Stimulated activated CD4-positive, alpha-beta T cell treated with anti-CD3 and anti-CD28 coated beads, Interleukin-1b, Interleukin-23, amount 100 ng/mL, for 4 hours (primary cell): ENCODE measurements at places on chromosomes 5 and 9.
A peak's percentile ranks its signal among the peaks of the same experiment; 100 is the strongest.

DNA sequence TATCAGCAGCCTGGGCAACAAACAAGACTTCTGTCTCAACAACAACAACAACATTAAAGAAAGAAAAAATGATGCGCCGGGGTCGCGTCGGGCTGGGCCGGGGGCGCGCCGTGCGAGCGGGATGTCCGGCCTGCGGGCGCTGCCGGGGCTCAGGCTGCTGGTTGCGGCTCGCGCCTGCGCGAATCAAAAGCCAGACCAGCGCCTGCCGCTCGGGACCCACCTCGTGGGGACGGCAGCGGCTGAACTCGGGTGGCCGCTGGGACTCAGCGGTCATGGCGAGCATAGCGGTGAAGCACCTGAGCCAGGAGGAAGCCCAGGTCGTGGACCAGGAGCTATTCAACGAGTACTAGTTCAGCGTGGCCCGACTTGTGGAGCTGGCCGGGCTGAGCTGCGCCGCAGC is 11.9 kb upstream of the NHP2 start:
- no peak for DNase-seq

DNA sequence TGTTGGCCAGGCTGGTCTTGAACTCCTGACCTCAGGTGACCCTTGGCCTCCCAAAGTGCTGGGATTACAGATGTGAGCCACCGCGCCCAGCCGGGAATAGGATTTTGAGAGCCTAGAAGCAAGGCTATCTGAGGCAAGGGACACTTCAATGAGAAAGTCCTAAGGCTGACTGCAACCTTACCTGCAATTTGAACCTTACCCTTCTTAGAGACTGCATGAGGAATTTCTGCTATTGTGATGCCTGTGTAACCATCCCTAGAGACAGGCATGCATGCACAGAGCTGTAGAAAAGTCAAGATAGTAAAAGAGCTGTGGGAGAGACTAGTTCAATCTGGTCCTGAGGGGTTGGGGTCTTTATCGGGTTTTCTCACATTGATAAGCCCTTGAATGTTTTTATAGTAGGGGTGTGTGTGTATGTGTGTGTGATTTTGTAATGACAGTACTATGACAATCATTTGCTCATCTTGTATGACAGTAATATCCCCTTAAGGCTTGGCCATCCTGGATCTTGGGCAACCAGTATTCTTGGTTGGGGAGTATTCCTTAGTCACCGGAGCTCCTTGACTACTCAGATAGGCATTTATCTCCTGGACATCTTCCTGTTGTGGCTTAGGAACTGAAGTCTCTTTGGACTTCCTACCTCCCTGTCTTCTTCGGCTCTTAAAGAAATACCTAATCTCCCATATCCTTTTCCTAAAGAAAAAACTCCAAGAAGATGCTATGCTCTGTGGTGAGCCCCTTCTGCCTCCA is 11.2 kb downstream of the DNAJB5 start:
- no peak for DNase-seq

DNA sequence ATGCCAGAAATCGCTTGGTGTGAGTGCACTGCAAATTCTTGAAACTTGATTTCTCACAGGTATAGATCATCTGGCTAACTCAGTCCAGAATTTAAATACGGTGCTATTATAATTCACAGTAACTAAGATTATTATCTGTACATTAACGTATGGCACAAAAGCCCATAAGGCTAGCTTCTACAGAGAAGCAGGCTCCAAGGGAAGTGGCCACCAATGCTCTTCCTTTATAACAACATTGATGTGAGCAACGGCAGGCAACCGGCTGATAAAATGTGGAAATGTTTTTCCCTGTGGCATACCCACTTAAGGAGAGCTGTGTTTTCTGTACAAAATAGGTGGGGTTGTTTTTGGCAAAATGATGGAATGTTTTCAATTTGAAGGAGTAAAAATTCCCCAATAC is 35.7 kb downstream of the SEMA4D start:
- DNase-seq = no peak

- no peak for DNase-seq
Measured at GRCh38 chr5:119537704-119538103, 85.4 kb downstream of the HSD17B4 start.

DNA sequence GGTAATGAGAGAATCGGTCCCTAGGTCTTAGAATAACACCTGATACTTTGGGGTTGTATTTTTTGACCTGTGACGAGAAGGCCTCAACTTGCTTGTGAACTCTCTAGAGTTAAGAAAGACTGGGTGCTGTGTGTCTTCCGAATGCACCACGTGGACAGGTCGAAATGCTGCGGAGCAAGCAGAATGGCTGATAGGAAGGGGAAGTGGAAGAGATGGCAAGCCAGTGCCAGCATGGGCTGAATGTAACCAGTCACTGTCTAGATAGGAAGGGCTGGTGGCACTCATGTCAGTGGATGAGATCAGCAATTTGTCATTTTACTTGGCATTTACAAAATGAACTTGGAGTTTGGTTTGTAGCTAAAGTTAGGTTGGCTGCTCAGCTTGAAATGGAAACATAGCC is 5.6 kb downstream of the OTULINL start:
- DNase-seq = no peak

DNA sequence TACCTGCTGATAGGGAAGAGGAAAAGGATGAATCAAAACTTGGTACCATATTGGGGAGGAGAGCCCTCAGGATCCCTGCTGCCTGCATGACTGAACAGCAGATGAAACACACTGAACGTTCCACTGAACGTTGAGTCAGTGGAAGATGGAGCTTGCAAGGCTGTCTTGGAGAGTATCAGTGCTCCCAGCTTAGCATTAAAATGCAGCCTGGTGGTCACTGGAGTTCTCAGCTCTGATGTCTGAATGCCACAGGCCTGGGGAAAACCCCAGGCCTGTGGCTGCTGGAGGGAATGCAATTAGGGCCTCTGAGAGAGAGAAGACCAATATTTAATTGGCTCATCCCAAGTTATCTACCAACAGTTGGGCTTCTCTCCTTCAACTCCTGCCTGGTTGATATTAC is 54.5 kb downstream of the PDE4D start:
- no peak for DNase-seq

- DNase-seq = no peak
Measured at GRCh38 chr5:1520791-1521453, 2.8 kb downstream of the LPCAT1 start.

- no peak for DNase-seq
Measured at GRCh38 chr9:18799428-18799827, 233.6 kb downstream of the SAXO1 start.

- no peak for DNase-seq
Measured at GRCh38 chr5:124908581-124909451, 162.4 kb upstream of the ZNF608 start.

DNA sequence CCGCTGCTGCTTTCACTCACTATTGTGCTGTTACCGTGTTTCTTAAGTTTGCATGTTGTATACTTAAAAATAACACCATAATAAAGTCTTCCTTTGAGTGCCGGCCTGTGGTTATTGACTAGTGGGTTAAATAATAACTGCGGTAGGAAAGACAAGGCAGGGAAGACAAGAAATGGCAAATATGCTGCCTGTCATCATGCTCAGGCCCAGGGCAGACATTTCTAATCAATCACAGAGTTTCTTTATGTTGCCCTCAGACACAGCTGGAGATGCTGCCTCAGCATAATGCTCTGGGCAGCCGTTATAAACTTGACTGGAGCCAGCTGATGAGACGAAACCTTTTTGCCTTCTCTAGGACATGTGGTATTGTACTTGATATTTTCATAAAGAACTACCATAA is 215.0 kb downstream of the GAPVD1 start:
- DNase-seq = no peak

GRCh38 chr5:173884402-173885053 is 3.6 kb upstream of the CPEB4 start:
- no peak for DNase-seq

DNA sequence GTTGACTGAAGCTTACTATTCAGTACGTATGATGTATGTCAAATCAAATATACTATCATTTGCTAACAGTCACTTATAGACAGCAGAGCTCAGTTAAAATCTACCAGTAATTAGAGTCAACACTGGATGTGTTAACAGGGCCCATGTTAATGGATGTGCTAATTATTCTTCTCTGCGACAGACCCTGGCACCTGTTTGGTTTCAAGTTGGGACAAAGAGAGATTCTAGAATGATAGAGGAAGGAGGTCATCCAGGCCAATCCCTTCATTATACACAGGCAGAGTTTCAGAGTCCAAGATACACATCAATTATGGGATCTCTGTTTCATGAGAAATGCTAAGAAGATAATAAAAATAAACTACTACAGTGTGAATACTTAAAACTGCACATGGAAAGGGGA is 615.0 kb downstream of the ZNF608 start:
- DNase-seq = no peak

GRCh38 chr5:79971156-79971555 is 19.9 kb downstream of the MTX3 start:
- no peak for DNase-seq

DNA sequence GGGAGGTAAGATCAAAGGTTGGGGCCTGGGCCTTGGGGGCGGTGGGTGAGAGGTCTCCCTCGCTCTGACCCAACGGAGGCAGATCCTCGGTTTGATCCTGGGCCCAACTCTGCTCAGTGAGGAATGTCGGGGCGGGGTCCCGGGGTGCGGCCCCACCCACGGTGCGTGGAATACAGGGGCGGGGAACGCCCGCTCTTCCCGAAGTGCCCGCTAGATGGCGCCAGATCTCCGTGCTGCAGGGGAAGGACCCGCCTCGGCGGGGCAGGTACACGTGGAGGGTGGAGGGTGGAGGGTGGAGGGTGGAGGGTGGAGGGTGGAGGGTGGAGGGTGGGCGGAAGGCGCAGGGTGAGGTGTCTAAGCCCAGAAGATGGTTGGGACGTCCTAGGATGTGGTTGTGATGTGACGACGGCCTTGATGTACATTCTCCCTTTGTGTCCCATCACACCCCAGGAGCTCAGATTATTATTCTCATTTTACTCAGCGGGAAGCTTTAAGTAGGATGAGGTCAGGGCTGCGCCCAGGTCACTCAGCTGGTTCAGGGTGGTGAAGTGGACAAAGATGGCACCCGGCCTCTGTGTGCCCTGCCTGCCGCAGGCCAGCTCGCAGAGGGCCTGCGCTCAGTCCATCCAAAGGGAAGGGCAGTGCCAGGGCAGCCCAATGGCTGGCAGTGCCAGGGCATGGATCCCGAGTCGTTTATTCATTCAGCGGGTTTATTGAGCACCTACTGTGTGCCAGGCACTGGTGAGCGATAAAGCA is 9.4 kb upstream of the RPS14 start:
- peak; percentile 93 for DNase-seq

DNA sequence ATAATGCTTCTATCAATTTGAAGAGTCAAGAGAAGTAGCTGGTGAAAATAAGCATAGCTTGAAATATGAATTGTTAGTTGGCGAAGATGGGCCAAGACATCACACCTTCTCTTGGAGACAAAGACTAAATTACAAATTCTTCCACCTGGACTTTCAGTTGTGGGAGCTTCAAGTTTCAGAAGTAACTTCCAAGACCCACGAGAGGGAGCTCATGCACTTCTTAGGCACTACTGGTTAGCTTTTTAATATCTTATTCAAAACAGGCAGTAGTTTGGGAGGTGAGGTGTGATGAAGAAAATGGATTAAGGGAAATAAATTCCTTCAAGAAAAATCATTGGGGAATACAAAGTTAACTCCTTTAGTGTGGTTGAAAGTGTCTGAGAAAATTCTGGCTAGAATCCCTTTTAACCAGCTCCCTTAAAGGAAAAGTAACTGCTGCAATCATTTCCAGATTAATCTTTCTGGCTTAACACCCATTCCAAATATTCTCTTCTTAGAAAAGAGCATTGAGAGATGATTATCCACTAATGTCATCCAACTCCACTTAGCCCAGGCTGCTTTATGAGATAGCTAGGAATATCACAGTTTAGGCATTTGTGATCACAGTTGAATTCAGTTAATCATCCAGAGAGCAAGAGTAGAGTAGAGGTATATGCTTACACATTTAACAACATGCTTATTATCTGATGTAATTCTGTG is 139.5 kb upstream of the DMRTA1 start:
- no peak for DNase-seq

- DNase-seq = no peak
Measured at GRCh38 chr5:87570366-87570765, 157.6 kb upstream of the CCNH start.

GRCh38 chr5:119338326-119338946 is 17.4 kb upstream of the TNFAIP8 start:
- no peak for DNase-seq

DNA sequence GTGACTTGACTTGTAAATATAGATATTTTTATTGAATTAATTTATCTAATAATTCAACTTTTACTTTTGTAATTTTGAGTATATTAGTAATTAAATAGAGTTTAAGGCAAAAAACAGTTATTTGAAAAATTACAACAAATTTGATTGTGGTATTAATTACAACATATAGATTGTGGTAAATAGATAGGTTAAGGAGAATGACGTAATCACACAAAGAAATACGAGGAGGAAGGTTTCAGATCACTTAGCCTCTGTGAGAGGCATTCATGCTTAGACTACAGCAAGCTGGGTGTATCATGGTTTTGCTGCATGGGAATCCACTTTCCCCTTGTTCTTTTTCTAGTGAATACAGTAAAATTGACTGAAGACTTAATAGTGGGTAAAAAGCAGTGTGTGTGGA is 878.4 kb upstream of the EDIL3 start:
- DNase-seq = no peak
